ENCODE measurements at places on chromosomes 5 and 9.

DNA sequence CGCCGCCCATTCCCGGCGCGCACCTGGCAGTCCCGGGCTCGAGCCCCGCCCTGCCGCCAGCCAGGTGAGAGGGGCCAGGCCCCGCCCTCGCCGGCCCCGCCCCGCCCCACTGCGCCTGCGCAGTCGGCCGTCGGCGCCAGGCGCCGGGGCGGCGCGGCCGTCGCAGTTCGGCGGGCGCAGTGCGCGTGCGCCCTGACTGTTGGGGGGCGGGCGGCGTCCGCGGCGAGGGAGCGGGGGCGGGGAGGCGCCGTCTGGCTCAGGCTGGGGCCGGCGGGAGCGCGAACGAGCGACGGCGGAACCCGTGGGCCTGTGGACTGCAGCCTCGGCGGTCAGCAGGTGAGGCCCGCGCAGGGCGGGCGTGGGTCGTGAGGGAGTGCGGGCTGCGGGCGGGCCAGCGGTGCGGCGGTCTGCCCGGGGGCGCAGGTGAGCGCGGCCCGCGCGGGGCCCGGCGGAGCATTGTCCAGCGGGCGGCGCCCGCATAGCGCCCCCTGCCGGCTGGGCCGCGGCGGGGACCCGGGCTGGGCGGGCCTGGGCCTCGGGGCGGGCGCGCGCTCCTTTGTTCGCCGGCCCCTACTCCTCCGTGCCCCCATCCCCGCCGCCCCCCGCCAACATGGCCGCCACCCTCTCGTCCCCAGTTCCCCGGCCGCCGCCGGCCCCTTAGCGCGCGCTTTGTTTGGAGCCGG, at the start of gene SPIN1:
Gene SPIN1, plus strand, starts transcription at position 242 of the 683 bp plus-strand sequence. CDS start 38,096 bp downstream, outside the sequence.
- no peak for DNase-seq

DNA sequence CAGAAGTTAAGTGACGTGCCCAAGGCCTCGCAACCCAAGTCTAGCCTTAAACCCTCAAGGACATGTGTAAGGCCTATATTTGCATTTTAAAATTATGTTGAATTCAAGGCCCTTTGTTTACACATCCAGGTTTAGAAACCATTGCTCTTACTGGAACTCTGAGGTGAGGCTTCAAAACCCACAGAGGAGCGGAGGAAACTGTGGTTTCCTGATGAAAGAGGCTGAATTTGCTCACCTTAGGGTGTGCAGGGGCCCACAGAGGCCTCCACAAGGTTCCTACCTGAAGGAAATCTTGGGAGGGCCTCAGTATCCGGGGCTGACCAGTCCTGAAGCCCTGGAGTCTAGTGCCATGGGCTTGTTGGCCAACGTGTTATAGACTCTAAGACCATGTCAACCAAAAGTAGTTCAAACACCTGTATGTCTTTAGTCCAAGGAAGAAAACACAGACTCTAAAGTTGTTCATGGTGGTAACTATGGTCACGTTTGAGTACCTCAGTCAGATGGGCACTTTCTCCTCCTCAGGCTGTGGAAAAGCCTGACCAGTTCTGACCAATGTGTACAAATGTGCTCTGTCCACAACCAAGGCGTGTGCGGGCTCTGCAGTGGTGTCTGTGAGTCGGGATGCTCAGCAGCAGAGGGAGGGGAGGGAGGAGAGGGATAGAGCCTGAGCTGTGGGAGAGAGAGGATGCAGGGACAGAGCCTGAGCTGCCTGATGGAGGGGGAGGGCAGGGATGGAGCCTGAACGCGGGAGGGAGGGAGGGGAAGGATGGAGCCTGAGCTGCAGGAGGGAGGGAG, 124.6 kb upstream of the ERCC6L2 start:
- no peak for DNase-seq

- DNase-seq, result no peak
Observed at GRCh38 chr5:31911291-31912265, 262.5 kb downstream of the GOLPH3 start.

GRCh38 chr5:149820536-149821510, 90.7 kb downstream of the PPARGC1B start:
- no peak for DNase-seq

DNA sequence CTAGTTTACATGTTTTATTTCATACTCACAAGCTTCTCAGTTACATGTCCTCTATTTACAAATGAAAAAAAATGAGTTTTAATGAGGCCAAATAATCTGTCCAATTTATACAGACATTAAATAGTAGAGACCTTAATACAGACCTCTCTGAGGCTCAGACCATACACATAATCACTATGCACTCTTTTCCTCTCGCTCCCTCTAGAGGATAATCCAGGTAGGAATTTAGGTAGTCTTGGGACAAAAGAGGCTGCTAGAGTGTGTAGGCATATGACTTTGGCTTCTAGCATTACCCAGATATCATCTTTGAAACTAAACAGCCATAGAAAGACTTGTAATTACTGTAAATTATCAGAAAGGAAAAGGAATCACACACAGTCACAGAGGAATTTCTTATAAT, 444.7 kb downstream of the HINT1 start:
- peak; percentile 67 for DNase-seq

DNA sequence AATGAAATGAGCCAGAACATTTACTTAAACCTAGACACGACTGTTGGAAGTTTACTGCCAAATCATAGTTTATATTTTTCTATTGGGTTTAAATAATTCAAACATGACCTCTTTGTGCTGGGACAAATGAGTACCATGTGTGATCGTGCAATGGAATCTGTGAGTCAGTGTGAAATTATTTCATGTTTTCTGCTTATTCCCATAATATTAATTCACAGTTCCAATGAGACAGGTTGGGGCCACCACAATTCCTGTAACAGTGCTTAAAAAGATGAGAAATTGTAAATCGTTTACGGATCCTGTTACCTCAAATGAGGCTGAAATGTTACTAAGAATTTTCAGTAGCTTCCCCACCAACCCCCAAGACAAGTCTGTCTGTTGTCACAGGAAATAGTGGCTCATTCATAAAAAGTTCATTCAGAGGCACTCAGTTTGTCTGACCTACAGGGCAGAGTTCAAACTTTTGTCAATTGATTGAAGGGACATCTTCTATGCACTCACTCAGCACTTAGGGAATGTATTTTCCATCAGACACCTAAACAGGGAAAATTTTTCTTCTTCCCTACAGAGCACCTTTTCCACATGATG, 563.9 kb upstream of the ADAMTS16 start:
- no peak for DNase-seq

GRCh38 chr9:27037499-27037898, 32.0 kb upstream of the LRRC19 start:
- no peak for DNase-seq

DNA sequence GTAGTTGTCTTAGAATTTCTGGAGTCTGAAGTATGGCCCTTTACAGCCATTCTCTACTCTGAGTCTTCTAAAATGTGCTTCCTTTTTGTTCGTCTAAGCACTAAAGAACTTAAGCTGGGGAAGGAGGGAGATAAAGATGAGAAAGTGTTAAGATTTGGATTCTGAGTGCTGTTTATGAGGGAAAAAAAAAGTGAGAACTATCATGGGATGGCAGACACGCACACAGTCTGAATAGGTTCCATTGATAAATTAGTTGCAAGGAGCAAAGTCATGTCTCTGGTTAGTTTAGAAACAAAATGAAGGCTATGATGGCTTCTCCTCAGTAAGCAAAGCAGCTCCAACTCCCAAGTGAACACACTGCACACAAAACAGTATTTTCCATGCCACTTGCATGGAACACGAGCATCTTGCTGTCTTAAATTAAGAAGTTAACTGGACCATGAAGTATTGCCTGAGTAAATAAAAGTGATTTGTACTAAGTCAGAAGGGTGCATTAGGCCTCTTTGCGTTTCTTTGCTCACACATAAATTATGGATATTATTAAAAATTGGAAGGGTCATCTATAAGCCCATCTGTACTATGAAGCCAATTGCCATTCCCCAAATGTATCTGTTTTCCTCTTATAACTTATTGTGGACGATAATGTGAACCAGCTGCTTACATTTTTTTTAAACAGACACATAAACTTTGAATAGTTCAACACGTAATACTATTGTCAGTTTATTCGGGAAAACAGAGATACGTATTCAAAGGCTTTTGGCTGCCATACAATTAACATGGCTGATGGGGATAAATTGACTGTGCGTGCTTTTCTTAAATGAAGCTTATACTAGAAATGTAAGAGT, 199.3 kb downstream of the SGCD start:
- no peak for DNase-seq

Data from NCI-H526 (cell line).